ENCODE measurements at places on chromosomes 11 and 22.

- no peak for DNase-seq
Observed at GRCh38 chr11:35100013-35100383, 39.0 kb upstream of the CD44 start.

DNA sequence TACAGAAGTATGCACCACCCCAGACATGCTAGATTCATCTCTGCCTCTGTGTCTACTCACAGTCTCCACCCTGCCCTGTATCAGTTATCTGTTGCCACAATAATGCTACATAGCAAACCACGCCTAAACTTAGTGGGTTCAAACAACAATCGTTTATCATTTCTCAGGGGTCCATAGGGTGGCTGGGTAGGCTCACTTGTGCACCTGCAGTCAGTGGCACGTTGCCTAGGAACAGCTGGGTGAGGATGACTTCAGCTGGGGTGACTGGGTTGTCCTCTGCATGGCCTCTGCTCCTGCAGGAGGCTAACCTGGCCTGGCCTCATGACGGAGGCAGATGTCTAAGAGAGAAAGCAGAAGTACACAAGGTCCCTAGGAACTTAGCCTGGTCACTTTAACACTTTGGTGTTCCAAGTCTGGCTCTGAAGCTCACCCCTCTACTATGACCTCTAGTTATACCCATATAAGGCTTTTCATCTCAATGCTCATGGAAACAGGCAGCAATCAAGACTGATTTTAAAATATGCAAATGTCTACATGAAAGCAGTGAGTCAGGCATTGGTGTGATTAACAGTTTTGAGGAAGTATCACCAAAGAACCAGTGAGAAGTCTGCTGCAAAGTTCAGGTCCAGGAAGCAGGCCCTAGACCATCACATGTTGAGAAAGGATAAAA is 10.7 kb downstream of the OLFML1 start:
- no peak for DNase-seq

DNA sequence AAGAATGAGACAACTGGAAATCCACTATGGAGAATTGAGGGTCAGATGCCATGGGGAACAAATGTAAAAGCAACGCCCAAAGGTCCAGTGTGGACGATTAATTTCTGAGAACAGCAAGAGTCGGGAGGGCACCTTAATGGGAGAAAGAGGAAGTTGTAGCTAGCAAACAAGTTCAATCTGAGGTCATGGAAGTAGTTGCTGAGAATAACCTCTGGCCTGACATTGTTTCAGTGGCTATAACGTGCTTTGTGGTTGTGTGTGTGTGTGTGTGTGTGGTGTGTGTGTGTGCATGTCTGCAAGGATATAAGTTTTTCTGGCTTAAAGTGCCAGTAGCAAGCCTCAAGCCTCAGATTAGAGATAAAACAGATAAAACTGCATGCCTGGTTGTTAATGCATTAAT is 1630.1 kb upstream of the TENM4 start:
- DNase-seq, result no peak

DNA sequence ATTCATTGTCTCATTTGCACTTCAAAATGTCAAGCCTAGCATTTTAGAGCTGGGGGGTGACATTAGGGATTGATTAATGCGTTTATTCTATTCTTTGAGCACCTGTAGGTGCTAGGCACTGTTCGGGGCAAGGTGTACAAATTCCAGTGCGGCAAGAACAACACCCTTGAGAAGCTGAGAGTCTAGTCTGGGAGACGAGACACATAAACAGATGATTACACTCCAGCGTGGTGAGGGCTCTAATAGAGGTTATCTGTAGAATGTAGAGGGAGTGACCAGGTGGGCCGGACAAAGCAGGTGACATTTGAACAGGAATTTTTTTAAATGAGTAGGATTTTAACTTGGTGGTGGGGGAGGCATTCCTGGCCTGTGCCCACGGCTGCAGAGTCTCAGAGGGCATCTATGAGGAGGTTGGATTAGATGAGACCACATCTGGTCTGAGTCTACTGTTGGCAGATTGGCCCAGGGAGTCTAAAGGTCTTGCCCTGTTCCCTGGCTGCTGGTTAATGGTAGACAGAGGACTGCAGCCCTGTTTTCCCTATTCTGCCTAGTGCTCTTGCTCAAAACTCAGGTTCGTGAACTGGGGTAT is 970 bp downstream of the CAT start:
- no peak for DNase-seq

- no peak for DNase-seq
Observed at GRCh38 chr11:26730414-26731083, 8.7 kb upstream of the SLC5A12 start.

DNA sequence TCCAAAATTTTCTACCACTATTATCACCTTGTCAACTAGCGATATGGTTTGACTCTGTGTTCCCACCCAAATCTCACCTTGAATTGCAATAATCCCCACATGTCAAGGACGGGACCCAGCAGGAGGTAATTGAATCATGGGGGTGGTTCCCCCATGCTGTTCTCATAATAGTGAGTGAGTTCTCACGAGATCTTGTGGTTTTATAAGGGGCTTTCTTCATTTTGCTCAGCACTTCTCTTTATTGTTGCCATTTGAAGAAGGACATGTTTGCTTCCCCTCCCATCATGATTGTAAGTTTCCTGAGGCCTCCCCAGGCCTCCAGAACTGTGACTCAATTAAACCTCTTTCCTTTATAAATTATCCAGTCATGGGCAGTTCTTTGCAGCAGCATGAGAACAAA is 73.5 kb upstream of the ZC3H12C start:
- DNase-seq, result no peak

DNA sequence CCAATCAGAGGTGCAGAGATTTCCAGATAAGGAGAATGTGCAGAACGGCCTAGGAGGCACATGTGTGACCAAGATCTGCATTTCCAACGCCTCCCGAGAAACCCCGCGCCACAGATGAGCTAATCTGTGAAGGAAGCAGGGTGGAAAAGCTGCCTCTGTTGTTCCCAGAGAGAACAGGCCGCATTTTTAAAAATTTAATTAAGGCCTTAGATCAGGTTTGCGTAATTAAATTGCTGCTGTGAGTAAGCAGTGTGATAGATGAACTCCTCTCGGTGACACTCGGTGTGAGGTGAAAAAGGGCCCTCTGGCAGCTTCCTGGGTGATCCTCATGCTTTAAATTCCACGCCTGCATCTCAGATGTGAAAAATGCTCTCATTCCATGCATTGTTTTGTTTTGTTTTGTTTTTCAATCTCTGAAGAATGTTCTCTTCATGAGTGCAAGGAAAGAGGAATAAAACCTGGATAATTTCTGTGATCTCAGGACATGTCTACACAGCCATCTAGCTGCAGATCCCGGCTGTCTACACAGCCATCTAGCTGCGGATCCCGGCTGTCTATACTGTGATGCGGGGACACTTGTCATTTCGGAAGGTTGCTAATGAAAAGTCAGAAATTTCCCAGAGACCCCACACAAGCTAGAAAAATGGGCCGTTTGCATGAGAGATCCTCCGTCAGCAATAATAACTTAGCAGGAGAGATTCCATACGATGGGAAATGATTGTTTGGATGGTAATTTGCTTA is 1398.9 kb downstream of the BRD1 start:
- no peak for DNase-seq

Measured in dorsolateral prefrontal cortex (tissue), 122 donors.